ENCODE measurements at places on chromosomes 12 and 14. TPM values are rescaled to one million over a fixed set of nuclear protein-coding genes. Genes with fewer than 3 reads are reported as not detected.

GRCh38 chr12:12548713-12549112, 13.9 kb downstream of the DUSP16 start:
- DNase-seq: no peak

GRCh38 chr12:20808521-20808920, 2.0 kb upstream of the SLCO1B3 start:
- no peak for DNase-seq

DNA sequence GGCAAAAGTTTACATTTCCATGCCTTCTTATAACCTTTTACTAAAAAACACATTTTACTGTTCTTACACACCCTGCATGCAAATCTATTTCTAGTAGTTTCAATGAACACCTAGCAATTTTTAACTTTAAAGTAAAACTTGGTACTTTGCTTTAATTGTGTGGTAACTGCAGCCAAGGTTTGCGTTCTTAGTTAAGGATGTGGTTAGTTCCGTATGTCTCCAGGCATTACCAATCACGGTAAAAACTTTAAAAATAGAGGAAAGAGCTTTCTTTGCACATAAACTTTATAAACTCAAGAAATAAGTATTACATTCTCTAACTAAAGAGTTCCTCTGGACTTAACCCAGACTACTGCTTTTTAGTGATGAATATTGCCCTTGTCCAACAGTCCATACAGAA, 795.2 kb downstream of the SLC16A7 start:
- DNase-seq: no peak

GRCh38 chr12:5432011-5432400, at the start of gene NTF3:
TSS of gene NTF3 (plus strand) at chr12:5432108. CDS start at chr12:5432325, 217 bp downstream.
- DNase-seq: no peak

- no peak for DNase-seq
These were observed 26.3 kb downstream of the LDHB start for GRCh38 chr12:21631367-21631766.

DNA sequence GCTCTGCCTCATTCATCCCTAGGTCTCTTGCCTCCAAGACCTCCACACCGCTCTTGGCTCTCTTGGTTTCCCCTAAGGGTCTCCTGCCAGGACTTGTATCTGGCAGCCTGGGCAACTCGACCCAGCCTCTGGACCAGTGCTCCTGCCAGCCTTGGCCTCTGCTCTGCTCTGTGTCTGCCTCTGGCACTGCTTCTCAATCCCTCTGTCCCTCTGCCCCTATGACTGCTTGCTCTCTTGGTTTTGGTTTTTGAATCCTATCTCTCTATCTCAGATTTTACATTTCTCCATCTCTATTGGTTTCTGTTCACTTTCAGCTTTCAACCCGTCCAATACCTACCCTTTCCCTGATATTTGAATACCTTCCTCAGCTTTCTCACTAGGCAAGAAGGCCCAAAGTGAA, 6.3 kb downstream of the ITGA5 start:
- DNase-seq: no peak

GRCh38 chr14:30015489-30015888, 87.8 kb upstream of the PRKD1 start:
- DNase-seq: no peak

DNA sequence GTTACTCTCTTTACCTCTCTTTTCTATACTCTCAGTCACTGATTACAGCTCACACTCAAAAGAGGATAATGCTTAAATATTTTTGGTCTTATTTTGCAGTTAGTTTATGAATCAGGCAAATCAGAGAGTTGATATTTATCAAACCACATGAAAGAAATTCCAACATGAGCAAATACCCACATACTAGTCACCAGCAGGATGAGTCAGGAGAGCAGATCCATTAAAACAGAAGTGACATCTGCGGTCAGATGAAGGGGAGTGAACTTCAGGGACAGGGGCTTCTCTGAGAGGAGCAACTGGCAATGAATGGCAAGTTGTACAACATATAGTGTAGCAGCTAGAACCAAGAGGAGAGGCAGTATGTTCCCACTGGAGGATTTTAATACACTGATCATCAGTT, 258.7 kb downstream of the SYT10 start:
- no peak for DNase-seq

GRCh38 chr14:88818018-88818417, 6.4 kb upstream of the TTC8 start:
- DNase-seq: no peak

DNA sequence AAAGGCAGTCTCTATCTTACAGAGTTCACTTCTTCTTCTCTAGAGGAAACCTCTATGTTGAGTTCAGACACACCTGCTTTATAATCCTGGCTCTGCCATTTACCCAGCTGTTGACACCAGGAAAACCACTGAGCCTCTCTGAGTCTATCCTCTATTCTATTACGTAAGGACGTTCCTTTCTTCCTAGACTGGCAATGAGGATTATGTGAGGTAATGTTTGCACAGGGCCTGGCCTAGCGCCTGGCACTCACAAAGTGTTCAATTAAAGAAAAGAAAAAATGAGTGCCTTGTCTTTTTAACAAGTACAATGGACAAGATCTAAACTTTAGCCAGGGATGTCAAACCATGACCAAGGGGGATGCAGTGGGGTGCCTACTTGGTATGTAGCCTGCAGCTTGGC, 641.9 kb upstream of the TBX3 start:
- DNase-seq: no peak

DNA sequence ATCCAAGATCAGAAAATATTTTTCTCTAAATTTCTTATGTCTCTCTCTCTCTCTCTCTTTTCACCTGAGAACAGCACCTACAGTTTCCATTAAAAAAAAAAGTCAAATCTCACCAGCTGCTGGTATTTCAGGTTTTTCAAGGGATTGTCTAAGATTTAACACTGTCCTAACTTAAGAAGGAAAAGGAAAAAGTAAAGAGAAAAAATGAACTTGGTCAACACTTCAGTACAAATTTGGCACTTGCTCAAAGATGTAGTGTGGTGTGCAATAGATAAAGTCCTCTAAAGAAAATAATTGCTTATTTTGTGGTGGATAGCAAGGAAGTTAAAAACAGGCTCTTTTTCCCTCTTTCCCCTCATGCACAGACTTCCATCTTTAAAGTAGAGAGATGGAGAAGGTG, 416.2 kb downstream of the SOX5 start:
- no peak for DNase-seq

DNA sequence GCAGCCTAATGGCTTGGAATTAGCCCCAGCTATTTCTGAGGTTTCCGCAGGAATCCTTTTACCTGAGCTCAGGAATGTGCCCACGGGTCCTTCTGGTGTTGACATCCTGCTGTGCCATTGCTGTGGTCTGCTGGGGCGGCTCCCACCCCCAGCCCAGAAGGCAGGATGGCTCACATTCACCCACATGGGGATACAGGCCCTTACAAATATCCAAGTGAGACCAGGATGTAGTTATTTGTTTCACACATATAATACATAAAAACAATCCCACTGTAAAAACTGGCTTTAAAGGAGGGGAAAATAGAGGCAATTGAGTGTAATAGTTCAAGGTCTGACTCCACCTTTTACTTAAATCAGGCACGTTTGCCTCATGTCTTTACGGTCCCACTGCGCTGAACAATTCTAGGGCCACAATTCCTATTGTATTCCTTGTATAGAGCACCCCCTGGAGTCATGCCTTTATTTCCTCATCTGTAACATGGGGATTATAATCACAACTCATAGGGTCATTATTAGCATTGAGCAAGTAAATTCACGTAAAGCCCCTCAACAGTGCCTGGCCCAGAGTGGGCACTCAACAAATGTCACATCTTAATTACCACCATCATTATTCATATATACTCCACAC, 57.2 kb upstream of the FICD start:
- DNase-seq: no peak

- no peak for DNase-seq
These were observed 18.3 kb downstream of the SLC17A8 start for GRCh38 chr12:100375038-100375735.

GRCh38 chr14:74959596-74960180, 4.3 kb upstream of the PGF start:
- no peak for DNase-seq

DNA sequence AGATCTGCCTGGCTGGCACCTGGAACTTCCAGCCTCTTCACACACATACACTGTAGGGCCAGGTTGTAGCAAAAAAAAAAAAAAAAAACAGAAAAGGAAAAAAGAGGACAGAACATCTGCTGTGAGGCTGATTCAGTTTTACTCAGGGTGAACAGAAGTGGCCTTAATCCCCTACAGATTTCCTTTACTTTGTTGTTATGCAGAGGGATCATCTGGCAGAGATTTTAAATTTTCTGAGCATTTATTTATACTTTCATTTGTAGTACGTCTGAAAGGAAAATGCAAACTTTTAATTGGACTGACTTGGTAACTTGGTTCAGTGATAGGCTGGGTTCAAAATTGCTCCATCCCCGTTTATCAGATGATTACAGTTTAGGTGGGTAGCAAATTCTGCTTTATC, 50.8 kb upstream of the PRICKLE1 start:
- no peak for DNase-seq

- no peak for DNase-seq
These were observed 13.2 kb upstream of the SELPLG start for GRCh38 chr12:108646600-108647579.

DNA sequence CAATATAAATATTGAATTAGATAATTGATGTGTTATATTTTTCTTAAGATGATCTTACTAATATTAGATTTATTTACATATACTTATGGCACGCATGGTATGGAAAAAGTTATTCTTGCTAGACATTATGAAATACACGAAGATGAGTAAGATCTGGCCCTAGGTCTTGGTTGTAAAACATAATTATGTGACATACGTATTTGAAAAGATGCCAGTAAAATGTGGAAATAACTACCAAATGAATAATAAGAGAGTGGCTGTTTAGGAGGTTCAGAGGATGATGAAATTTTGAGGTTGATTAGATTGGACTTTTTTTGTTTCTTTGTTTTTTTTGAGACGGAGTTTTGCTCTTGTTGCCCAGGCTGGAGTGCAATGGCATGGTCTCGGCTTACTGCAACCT, 41.3 kb downstream of the FANCM start:
- no peak for DNase-seq

DNA sequence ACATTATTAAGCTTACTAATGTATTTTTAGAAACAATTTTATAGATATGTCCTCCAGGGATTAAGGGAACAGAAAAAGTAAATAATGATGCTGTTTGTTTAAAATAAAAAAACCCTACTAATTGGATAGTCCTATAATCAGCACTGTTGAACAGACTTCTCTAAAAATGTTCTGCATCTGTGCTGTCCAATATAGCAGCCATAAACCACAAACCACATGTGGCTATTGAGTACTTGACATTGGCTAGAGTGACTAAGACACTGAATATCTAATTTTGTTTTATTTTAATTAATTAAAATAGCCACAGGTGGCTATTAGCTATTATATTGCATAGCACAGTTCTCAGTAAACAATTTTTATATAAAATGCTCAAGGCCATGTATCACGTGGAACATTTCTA, 210.4 kb downstream of the DPY19L2 start:
- no peak for DNase-seq

DNA sequence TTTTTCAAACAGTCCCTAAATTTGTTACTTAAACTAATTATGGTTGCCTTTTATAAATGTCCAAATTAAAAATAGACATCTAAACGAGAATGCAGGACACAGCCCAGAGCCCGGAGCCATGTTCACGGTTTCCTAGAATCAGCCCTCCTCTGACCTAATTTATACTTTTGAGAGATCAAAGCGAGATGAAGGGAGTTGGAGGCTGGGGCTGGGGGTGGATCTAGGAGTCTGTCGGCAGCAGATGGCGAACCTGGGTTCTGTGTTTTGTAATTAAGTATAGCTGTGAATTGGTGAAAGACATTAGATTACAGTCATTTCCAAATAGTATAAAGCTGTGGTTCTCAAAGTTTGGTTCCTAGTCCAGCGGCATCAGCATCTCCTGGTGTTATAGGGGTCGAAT, 210.1 kb downstream of the SLC41A2 start:
- DNase-seq: no peak

GRCh38 chr14:77086017-77086727, 11.9 kb upstream of the CIPC start:
- DNase-seq: no peak

DNA sequence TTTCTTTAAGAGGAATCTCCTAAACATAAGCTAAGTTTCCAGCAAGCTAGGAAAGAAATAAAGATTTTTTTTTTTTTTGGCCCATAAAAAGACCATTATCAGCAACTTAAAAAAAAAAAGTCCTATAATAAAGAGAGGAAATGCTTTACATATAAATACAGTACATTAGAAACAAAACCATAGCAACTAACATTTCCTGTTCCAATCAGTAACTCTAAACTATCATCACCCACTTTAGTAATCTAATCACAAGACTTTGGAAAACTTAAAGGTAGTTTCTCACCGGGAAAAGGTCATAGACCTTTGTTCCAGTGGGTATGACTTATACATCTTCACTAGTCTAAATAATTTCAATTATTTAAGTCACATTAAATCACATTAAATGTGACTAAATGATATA, 11.1 kb downstream of the SPTSSA start:
- no peak for DNase-seq

The ACOT4 gene
- 1.9 TPM for total RNA-seq

The RPL10L gene
- total RNA-seq: not detected

The SLC39A5 gene
- 1.4 TPM for total RNA-seq

The CDCA3 gene
- total RNA-seq: 85.2 TPM

The OASL gene
- total RNA-seq: 43.7 TPM

The GZMB gene
- 195 TPM for total RNA-seq

The TEAD4 gene
- total RNA-seq: not detected

The NRXN3 gene
- total RNA-seq: not detected

The OTX2 gene
- not detected for total RNA-seq

The MYG1 gene
- 44.8 TPM for total RNA-seq

The CLEC4D gene
- not detected for total RNA-seq

The HEBP1 gene
- total RNA-seq: 17.6 TPM

The PTPRO gene
- total RNA-seq: 3.7 TPM

The ERP27 gene
- 11.8 TPM for total RNA-seq
